ENCODE measurements at places on chromosomes 1 and 21. TPM values are rescaled to one million over a fixed set of nuclear protein-coding genes. Genes with fewer than 3 reads are reported as not detected.

Gene S100A11
- polyA plus RNA-seq = 2,699 TPM

Gene S100A16
- polyA plus RNA-seq = 162 TPM

Gene RHBDL2
- polyA plus RNA-seq = 1.1 TPM

Gene LIN28A
- polyA plus RNA-seq = not detected

Gene AMIGO1
- 2.4 TPM for polyA plus RNA-seq

Gene TCHH
- 0.15 TPM for polyA plus RNA-seq

Gene SLC44A3
- polyA plus RNA-seq = 9.3 TPM

Gene ZMYND12
- 3.9 TPM for polyA plus RNA-seq

Gene PLA2G5
- polyA plus RNA-seq = 3.8 TPM

Gene FNDC5
- 0.31 TPM for polyA plus RNA-seq

Gene HMGN2
- polyA plus RNA-seq = 580 TPM

Gene PGLYRP3
- not detected for polyA plus RNA-seq

Gene TNFAIP8L2
- polyA plus RNA-seq = 31.8 TPM

DNA sequence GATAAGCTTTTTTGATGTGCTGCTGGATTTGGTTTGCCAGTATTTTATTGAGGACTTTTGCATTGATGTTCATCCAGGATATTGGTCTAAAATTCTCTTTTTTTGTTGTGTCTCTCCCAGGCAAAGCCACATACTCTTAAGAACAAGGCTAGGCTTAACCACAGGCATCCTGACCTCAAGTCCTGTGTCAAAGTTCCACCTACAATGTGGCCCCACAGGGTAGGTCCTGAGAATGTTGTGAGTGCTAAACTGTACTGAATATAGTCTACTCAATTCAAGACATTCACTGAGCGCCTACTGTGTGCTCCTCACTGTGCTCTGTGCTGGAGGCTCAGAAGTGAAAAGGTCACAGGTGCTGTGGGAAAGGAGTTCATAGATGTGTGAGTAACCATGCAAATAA is 20.6 kb downstream of the DDAH1 start:
- no peak for DNase-seq

DNA sequence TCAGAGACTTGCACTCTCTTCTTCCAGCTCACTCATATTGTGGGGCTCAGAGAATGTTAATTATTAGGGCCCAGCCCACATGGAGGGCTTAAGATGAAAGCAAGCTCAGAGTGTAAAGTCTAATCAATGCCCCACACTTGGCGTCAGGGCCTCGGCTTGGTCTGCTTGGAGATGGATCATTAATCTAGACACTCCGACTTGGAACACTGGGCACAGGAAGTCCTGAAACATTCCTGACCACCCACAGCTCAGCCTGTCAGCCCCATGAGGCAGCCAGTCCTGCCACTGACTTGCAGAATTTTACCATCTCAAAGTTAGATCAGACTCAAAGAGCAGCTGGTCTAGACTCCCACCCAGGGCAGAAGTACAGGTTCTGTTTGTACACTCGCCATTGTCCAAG is 69.8 kb upstream of the TRABD2B start:
- DNase-seq = peak; percentile 39

DNA sequence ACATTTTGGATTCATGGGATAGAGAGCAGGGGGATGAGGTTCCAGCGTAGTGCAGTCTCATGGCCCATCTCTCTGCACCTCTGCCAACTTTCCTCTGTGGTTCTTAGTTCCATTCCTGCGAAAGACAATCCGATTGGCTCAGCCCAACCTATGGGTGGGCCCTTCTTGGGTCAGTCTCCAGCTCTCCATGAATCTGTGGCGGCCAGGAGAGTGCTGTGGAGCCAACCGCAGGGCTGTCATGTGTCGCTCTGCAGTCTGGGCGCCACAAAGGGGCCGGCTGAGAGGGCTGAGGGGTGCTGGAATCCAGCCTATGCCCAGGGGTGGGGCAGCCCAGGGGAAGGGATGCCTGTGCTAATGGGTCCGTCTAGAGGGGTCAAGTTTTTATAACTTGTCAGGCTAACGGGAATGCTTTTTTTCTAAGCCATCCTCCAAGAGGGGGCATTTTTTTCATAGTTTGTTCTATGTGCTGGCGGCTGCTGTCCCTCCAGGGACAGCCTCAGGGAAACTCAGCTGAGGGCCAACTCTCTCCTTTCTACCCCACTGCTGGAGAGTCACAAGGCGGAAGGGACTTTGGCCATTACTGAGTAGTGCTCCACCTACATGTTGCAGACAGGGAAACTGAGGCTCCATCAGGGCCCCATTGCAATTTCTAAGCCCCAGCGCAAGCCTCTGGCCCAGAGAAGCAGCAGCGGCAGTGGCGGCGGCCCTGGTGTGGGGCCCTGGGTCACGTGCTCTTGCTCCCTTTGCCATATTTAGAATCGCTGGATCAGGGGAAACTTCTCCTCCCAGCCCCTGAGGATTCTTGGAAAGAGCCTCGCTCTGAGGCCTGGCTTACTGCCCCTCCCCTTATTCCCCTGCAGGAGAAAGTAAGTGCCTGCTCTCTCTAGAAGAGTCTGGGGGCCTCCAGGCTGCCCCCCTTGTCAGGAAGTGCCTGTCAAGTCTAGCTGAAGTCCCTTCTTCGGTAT is 23.4 kb downstream of the KCNQ4 start:
- DNase-seq = peak; percentile 82

- DNase-seq = no peak
Measured at GRCh38 chr1:4003846-4004505, 103.9 kb upstream of the C1orf174 start.

- DNase-seq = no peak
Measured at GRCh38 chr1:33048426-33048825, 11.7 kb upstream of the AK2 start.

DNA sequence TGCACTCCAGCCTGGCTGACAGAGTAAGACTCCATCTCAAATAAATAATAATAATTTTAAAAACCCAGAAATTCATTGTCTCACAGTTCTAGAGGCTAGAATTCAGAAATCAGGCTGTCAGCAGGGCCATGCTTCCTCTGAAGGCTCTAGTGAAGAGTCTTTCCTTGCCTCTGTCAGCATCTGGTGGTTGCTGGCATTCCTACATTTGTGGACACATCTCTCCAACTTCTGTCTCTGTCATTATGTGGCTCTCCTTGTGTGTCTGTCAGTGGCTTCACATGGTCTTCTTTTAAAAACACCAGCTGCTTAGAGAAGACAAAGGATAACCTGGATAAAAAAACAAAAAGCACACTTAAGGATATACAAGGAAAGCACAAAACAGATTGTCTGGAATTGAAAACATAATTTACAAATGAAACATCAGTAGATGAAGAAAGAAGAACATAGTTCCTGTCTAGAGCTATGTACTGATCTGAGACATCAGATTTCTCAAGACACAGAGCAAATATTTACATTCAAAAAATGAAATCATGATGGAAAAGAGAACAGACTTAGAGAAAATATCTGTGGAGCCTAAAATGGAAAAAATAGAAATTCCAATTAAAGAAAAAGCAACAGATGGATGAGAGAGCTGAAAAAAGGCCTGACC is 32.7 kb upstream of the ASB17 start:
- DNase-seq = no peak

GRCh38 chr1:201633811-201634210 is 94.9 kb downstream of the NAV1 start:
- DNase-seq = no peak

DNA sequence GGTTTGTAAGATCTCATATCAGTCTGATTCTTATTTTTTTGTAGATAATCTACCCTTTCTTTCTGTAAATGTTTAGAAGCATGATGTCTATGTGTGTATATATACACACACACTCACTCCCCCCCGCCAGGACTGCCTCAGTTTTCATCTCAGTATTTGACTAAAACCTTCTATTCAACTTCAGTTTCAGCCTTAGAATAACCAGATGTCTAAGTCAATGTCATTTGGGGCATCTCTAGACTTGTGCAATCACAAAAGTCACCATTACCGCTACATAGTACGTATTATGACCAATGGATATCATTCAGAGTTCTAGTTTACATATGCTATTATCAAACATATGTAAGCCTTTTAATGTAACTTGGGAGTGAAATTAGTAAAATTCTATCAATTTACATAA is 53.3 kb upstream of the BOLA1 start:
- peak; percentile 18 for DNase-seq

- peak; percentile 80 for DNase-seq
Measured at GRCh38 chr21:25801217-25802014, 66.6 kb downstream of the GABPA start.

DNA sequence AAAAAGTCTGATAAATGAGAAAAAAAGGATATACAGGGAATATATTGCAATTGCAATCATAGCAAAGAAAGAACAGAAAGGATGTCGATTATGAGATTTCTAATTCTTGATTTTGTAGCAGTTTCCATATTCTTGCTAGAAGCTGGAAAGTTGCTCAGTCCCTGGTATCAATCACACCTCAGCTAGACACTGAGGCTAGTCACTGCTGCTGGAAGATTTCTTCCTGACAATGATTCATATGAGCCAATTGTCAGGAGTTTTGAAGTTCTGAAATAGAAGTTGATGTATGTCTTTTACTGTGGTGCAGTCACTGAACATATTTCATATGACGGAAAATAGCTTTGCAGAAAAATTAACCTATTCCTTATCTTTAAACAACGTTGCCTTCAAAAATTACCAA is 208.4 kb upstream of the C1orf105 start:
- DNase-seq = no peak

- no peak for DNase-seq
Measured at GRCh38 chr1:47031059-47031458, 7.6 kb downstream of the CYP4X1 start.

DNA sequence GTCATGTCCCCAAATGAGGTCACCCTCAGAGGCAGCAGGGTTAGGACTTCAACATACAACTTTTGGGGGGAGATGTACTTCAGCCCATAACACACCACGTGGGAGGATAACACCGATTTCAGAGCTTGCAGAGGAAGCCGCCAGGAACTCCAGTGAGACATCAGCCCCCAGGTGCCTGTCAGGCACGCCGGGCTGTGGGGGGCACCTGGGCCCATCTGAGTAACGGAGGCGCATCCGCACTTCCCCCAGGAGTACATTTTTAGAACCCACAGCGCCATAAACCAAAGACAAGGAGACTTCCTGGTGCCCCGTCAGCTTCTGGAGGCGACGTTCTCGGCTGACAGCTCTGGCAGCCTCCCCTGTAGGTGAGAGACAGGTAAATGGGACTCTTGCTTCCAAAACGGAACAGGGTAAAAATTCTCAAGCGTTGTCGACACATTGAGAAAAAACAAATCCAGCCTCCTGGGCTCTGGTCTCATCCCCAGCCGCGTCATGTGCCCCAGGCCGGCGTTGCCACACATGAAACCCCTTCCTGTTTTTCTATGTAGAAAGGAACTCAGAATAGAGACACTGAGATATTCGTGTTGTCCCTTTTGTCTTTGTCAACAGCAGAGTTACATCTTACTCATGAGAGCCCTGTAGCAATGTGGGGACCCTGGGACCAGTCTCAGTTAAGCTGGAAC is 93.3 kb downstream of the PDE9A start:
- DNase-seq = no peak

GRCh38 chr1:29417971-29418370 is 181.6 kb downstream of the PTPRU start:
- DNase-seq = no peak

DNA sequence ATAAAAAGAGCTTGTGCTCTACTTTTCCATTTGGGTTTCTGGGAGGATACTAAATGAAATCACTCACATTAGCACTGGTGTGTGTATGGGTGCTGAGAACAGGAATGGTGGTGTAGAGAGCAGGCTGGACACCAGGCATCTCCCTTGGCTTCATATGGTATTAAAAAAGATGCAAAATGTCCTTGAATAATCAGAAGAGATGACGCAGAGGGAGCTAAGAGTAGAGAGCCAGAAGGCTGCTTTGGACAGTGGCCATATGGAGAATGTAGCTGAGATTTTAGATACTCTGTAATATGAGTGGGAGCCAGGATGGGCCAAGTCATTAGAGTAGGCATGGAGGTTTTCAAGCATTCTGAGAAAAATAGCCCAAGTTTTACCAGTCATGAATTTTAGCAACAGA is 112.3 kb upstream of the ZRANB2 start:
- DNase-seq = peak; percentile 50

DNA sequence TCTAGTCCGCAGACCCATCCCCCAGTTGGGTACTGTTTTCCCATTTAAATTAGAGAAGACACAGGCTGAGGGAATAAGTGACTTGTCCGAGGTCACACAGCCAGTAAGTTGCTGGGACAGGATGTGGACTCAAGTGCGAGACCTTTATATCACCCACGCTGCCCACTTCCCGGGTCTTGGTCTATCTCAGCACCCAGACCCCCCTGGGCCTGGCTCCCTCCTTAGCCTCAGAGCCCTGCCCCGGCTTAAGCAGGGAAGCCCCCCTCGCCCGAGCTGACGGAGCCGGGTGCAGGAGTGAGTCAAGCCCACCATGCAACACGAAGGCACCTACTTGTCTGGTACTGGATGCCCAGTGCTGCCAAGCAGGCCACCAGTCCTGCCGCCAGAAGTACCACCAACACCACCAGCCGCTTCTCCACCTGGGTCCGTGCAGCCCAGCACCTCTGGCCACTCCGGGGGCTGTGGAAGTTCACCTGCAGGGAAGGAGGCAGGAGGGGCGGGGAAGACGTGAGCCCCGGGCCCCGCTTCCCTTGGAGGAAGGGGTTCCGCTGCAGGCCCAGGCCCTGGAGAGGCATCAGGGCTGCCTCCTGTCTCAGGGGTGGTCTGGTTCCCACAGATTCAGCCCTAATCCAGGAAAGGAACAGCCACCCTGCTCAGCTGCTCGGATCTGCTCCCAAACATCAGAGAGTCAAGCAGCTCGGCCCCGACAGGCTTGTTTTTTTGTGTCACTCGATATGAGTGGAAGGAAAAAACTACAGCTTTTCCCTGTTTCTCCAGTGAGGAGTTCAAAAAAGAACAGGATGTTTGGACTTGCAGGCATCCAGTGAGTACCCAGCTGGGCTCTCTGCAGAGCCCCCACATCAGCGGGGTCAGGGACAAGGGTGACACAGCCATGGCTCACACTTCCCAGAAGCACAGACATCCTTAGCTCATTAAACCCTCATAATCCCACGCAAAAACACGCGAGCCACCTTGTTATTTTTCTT is 11.1 kb downstream of the ECE1 start:
- peak; percentile 73 for DNase-seq

DNA sequence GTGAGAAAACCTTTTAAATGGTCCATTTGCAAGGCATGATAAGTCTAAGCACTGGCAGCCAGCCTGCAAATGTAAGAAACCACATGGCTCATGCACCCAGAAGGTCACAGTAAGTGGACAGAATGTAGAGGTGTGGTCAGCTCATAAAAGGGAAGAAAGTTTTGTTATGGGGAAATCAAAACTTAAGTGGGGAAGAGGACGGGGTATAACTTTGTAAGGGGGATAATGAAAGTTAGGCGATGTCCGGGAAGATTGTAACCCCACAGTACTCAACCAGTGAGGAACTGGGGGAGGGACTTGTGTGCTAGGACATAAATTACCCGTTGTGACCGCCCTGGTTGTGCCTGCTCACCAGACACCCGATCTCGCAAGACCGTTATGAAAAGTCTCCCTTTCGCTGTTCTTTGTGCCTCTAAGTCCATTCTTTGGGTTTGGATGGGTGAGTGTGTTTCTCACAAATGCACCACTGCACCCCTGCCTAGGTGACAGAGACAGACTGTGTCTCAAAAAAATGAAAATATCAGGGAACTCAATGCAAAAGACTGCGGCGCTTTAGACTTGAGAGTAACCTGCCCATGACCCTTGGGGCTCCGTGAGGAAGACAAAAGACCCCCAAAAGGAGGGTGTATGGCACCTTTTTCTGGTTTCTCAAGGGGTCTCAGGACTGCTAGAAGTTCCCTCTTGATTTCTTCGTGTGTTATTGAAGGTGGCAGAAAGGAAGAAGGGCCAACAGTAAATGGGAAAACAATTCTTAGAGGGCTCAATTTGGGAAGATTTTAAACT is 28.6 kb upstream of the ZNF496 start:
- DNase-seq = no peak

GRCh38 chr1:184504040-184504954 is 117.5 kb downstream of the C1orf21 start:
- DNase-seq = no peak

- DNase-seq = peak; percentile 86
Measured at GRCh38 chr1:28248273-28249012, 10.9 kb upstream of the SESN2 start.
